ENCODE measurements at places on chromosomes 13 and 19.

DNA sequence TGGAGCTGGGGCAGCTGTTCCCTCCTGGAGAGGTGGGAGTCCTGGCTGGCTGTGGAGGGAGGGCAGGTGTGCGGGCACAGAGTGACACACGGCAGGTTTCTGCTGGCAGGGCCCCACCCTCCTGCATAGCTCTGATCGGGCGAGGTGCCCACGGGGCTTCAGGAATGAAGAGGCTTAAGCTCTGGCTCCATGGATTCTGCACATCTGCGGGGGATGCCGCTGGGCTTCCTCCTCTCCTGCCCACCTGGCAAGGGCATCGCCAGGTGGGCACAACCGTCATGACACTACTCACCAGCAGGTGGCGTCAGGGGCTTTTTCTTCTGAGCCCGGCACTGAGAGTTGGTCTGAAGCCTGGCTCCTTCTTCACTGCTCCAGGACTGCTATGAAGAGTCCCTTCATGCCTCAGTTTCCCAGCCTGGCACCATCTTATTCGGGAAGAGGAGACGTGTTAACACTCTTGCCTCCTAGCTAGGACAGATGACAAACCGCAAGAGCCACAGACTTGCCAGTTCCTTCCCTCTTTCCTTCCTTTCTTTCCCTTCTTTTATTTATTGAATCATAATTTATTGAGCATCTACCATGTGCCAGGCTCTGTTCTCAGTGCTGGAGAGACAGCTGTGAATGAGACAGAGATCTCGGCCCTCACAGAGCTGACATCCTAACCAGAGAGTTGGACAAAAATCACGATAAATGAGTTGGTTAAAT, 15.2 kb upstream of the PAK4 start:
- no peak for DNase-seq

GRCh38 chr13:111626371-111627305, 306.2 kb downstream of the TEX29 start:
- DNase-seq: no peak

DNA sequence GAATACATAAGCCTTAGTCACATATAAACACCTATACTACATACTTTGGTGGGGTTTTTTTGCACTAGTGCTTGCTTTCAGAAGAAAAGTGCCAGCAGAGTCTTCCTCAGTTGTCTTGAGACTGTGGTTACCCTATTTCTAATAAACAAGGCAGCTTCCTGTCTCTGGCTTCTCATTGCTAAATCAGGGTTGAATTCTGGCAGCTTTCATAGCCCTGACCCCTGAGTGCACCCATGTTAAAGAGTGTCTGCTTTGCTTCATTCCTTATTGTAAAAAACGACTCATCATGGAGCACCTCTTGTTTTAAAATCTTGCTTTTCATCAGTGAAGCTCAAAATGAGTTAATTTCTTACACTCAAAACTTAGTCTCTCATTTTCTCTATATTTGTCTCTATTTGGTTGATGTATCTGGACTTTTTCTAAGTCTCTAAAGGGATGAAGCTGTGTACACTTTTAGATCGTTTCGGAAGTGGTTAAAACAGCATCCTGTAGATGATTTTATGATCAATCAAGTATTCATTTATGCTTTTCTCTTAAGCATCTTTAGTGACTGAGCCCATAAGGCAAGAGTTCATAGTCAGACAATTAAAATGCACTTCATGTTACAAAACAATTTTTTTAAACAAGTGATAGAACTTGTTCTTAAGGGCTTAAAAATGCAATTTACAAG, 72.1 kb downstream of the KLF12 start:
- DNase-seq: no peak

DNA sequence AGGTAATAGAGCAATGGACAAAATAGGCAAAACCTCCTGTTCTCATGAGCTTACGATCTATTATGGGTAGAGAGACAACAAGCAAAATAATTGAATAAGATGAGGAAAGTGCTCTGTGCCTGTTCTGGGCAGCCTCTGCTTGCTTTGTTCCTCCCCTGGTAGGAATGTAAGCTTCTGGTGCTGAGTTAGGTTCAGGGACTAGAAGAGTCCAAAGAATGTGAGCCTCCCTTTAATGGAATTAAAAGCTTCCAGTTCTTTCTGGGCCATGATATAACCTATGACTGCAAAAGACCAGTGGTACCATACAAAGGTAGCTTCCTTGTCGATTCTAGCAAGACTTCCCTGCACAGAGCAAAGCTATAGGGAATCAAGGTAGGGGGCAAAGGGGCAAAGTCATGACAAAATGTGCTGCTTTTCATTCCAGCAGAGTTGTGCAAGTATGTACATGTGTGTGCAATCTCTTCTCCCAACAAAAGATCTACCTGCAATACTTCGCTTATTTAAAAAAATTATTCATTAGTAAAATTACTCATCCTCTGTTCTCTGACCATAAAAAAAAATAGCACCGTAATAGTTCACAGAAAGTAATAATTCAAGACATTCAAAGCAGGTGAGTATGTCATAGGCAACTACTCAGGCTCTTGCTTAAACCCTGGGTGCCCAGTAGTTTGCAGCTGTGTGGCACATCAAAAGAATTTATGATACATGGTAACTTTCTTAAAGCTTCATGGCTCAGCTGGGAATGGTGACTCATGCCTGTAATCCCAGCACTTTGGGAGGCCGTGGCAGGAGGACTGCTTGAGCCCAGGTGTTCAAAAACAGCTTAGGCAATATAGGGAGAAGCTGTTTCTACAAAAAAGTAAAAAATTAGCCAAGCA, 21.4 kb downstream of the ACOD1 start:
- no peak for DNase-seq
